SJSA1 (cell line): ENCODE measurements at places on chromosomes 5 and 9.

DNA sequence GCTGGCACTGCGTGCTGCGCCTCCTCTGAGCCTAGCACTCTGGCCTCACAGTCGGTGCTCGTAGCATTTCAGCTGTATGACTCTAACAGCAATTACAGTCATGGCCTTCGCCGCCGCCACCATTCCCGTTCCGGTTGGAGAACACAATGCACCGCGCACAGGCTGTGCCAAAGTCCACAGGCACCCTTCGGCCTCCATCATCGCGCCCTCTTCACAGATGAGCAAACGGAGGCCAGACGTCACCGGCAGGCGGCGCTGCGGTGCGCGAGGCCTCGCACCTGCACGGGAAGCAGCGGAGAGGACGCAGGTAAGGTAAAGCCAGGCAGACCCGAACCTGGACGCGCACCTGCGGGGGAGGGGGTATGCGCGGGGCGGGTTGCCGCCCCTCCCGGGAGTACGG lies 128.9 kb downstream of the BARX1 start:
- no peak for DNase-seq

- no peak for DNase-seq
Observed at GRCh38 chr5:142428036-142428772, 103.4 kb upstream of the SPRY4 start.

GRCh38 chr5:58683567-58683966 lies 100.7 kb downstream of the RAB3C start:
- DNase-seq, result no peak

GRCh38 chr5:136799806-136800372 lies 434.5 kb upstream of the TRPC7 start:
- no peak for DNase-seq

- no peak for DNase-seq
Observed at GRCh38 chr5:96229188-96229587, 203.9 kb downstream of the PCSK1 start.

DNA sequence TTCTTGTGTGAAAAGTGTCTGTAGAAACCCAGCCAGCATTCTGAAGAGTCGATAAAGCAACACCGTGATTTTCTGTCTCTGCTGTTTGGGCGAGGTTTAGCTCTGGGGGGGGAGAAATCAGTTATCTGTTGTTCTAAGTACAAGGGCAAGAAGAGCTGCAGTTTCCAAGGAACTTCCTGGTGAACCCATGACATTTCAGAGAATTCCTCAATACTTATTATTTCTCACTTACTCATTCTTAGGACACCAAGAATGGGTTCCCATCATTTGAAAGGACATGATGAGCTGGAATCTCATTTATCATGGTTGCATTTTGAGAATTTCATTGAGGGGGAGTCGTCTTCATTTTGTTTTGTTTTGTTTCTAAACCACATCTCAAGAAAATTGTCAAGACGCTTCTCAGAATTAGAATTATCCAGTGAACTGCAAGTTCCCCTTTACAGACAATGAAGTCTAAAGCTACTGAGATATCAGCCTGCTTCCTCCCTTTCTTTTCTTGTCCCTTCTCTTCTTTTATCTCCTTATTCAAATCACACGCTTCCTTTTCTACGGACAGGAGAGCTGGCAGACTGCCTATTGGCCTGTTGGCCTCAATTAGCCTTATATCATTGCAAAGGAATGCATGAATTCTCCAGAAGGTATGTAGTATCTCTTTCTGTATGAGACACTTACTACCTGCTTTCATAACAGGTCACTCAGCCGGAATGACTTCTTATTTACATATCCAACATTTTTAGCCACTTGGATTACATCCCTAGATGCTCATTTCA lies 53.7 kb downstream of the ZNF462 start:
- DNase-seq, result peak; percentile 85

DNA sequence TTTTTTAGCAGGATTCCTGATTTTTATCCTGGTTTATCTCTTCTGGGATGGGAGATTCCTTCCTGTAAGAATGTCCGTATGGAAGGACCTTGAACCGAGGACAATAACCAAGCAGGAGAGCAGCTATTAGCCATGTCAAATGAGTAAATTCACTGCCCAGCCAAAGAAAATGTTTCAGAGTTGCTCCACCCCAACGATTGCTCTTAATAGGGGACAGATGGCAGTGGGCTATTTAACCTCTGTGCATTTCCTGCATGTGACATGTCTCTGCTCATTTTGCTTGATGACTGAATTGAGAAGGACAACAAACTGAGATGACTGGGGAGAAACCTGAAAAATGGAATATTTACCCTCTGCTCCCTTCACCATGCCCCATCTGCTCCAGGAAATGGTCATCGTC lies 479.9 kb upstream of the ZNF462 start:
- no peak for DNase-seq

DNA sequence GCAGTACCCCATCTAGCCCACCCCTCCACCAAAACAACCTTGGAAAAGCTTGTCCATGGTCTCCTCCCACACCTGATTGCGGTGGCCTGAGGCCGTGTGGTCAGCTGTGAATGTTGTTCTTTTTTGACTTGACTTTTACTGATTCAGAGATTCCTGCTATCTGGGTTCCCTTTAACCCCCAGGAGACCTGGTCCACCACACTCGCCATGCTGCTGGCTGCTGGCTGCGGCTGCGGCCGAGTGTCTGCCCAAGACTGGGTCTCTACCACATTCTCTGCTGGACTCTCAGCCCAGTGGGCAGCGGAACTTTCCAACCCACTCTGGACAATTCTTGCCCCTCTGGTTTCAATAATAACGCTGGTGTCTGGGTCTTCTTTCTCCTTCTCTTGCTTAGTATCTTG lies 28.4 kb downstream of the FGF1 start:
- no peak for DNase-seq

DNA sequence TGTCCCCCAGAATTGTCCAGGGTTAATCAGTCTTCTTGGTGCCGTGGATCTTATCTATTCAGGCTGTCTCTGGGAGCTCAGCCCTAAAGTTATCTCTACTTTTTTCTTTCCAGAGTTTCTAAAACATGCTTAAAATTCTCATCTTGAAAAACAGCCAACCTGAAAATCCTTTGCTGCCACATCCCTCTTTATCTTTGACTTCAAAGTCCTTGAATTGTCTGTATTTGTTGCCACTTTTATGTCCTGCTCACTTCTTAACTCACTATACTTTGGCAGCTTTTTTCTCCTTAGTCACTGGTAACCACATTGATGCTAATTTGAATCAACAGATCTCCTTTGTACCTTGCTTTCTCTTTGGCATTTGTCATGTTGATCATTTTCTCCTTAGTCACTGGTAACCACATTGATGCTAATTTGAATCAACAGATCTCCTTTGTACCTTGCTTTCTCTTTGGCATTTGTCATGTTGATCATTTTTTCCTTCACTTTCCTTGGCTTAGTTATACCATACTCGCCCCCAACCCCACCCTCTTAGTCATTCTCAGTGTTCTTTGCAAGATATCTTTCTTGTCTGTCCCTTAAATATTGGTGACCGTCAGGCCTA lies 8.5 kb downstream of the DMXL1 start:
- DNase-seq, result no peak

DNA sequence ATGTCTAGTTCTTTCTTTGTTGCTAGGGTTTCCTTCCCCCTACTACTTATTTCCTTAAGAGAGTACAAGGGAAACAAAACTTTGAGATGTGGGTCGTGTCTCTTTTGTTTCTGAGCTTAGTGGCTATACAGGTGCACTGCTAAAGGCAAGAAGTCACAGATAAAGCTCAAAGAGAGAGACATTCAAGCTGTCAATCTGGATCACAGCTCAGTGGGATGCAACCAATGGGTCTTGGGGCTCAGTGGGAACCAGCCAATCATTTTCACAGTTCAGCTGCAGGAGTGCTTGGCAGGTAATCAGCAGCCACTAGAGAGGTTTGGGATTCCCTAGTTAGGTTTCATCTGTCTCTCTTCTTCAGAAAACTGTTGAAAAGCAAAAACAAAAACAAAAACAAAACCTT lies 135.4 kb upstream of the SGCD start:
- DNase-seq, result no peak

GRCh38 chr5:172892713-172893112 lies 58.7 kb downstream of the ERGIC1 start:
- no peak for DNase-seq

DNA sequence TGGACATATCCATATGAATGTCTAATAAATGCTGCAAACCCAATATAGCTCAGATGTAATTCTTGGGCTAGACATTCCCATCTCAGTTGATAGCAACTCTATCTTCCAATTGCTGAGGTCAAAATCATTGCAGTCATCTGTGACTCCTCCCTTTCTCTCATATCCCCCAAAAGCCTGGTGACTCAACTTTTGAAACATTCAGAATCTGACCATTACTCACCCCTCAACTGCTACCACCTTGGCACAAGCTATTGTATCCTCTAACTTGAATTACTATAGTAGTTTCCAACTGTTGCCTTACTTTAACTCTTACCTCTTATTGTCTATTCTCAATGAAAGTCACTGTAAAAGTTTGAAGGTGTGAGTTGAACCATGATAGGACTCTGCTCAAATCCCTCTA lies 600.1 kb upstream of the RGMB start:
- DNase-seq, result peak; percentile 5

DNA sequence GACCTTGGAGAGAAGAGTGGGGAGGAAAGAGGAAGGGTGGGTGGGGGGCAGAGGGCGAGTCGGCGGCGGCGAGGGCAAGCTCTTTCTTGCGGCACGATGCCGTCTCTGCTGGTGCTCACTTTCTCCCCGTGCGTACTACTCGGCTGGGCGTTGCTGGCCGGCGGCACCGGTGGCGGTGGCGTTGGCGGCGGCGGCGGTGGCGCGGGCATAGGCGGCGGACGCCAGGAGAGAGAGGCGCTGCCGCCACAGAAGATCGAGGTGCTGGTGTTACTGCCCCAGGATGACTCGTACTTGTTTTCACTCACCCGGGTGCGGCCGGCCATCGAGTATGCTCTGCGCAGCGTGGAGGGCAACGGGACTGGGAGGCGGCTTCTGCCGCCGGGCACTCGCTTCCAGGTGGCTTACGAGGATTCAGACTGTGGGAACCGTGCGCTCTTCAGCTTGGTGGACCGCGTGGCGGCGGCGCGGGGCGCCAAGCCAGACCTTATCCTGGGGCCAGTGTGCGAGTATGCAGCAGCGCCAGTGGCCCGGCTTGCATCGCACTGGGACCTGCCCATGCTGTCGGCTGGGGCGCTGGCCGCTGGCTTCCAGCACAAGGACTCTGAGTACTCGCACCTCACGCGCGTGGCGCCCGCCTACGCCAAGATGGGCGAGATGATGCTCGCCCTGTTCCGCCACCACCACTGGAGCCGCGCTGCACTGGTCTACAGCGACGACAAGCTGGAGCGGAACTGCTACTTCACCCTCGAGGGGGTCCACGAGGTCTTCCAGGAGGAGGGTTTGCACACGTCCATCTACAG lies 760 bp downstream of the NPR3 start:
- DNase-seq, result peak; percentile 38

DNA sequence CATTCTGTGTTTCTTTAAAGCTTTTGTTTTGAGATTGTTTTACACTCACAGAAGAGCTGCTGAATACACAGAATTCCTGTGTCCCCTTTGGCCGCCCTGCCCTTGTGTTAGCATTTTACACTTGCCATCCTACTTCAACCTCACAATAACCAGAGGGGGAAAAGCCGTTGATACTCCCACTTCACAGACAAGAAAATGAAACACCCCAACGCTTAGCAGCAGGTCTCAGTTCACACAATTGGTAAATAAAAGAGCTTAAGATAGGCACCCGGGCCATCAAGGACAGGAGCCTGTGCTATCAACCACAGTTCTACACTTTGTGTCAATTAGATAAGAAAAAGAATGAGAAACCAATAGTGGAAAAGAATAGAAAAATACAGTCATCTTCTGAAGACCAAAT lies 178.0 kb downstream of the SYK start:
- DNase-seq, result no peak

DNA sequence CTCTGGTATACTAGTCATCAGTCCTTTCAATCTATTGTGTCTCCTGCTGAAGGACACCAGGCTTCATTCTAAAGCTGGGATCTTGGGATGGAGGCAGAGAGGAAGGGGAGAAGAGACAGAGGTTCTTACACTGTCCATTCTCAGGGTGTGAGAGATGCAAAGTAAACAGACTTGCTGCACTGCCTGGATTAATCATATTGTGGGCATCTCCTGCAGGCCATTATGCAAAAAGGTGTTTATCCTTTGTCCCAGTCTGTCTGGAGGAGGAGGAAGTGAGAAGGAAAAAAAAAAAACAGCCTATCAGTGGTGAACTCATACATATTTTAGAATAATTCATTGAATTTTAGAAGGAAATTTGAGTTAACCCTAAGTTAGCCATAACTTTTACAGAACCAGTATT lies 92.9 kb upstream of the TNPO1 start:
- DNase-seq, result no peak

DNA sequence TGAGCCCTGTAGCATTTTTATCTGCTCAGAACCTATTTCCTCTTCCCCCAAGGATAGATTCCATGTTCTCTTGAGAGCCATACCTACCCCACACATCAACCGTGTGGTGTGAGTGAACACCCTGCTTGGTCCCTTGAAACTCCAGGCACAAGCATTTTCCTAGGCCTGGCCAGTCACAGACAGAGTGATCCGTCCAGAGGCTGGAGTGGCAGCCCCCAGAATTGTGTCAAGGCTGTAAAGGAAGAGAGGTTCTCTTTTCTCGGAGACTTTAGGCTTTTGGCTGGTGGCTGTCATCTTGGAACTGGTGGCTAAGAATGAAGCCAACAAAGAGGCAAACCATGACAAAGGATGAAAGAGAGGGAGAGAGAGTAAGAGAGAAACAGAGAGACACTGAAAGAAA lies 66.0 kb downstream of the ARHGEF37 start:
- no peak for DNase-seq

GRCh38 chr9:129305246-129305645 lies 127.2 kb upstream of the IER5L start:
- no peak for DNase-seq
